ENCODE measurements at places on chromosomes 12 and 14.

DNA sequence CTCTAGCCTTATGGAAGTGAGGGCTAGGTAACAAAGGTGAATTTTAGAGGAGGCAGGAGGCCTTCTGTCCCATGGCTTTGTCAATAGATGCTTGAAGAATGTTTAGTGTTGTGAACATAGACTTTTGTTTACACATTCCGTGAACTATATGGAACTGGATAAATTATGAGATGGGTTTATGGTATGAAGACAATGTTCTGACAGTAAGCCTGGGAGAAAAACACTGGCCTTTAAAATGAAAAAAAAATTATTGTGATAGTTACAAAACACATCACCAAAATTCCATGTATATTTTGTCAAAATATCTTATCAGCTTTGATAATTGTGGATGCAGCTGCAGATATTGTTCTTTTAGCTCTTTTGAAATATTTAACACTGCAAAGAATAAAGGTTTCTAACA, 251.5 kb upstream of the DCN start:
- DNase-seq = no peak

DNA sequence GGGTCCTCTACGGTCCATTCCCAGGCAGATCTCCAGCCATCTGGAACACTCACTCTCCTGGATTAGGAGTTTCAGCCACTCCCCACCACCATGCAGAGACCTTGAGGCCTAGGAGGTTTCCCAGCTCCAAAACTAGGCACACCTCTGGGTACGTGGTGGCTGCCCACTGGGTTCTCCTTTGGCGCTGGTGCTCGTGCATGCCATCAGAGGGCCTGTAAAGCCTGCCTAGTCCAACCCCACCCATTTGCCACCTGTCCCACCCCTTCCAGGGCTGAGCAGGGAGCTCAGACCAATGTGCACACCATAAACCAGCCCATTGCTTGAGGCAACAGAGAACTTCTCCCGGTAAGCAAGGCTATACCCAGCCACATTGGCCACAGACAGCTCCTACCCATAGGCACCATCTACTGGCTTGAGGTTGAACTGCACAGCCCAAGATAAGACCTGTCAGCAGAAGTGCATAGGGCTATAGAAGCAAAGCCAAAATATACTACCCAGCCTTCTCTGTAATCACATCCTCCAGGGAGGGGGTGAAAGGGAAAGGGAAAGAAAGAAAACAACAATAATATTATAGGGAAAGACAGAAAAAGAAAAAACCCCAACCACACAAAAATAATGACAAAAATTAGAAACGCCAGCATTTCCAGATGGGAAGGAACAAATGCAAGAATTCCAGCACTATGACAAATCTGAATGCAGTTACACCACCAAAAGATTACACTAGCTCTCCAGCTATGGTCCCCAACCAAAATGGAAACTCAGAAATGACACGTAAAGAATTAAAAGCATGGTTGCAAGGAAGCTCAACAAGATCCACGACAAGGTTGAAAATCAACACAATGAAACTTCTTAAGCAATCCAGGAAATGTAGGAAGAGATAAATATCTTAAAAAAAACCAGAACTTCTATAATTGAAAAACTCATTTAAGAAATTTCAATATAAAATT, 111.9 kb upstream of the CCDC175 start:
- DNase-seq = no peak

DNA sequence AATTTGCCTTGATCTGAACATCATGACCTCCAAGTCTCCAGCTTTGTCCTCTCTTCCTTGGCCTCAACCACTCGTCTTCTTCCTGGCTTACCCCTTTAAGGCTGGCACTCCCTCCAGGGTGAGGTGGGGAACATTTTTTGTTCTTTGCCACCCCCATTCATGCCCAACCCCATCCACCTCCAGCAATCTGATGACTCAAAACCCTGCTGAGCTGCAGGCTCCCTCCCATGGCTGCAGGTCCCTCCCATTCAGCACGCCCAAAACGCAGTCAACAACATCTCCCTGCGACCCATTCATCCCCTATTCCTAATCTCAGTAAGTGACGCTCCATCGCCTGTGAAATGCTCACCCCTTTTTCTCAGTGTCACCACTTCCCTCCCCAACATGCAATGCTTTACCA, 138.8 kb upstream of the PRMT8 start:
- DNase-seq = no peak

- DNase-seq = peak; percentile 31
These were observed 17.0 kb downstream of the ZDHHC22 start for GRCh38 chr14:77124345-77125280.

GRCh38 chr12:75662511-75663159, 151.2 kb upstream of the KRR1 start:
- DNase-seq = no peak

DNA sequence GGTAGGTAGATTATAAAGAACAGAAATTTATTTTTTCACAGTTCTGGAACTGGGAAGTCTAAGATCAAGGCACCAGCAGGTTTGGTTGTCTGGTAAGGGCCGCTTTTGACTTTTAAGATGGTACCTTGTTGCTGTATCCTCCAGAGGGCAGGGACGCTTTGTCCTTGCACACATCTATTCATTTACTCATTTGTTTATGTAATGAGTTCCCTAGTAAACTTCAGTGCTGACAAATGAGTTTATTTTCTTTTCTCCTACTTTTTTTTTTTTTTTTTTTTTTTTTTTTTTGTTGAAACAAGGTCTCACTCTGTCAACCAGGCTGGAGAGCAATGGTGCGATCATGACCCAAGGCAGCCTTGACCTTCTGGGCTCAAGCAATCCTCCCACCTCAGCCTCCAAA, 195.7 kb downstream of the FBXL14 start:
- DNase-seq = no peak

DNA sequence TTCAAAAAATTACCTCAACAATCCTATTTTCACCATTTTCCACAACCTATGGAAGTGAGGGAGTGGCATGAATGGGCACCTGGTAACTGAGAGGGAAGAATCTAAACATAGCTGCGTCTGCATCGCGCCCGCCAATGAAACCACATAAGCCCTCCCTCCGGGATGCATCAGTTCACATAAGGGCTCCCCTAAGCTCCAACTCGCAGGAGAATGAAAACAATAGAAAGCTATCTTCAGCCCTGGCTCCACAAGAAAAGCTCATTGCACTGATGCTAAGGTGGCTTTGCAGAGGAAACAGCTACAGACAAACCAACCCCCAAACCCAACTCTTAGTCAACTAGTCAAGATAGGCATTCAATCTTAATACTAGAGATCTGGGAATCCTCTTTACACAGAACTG, 173.3 kb downstream of the FOXN3 start:
- DNase-seq = no peak

- DNase-seq = no peak
These were observed 427.2 kb downstream of the TRHDE start for GRCh38 chr12:72699362-72699761.

DNA sequence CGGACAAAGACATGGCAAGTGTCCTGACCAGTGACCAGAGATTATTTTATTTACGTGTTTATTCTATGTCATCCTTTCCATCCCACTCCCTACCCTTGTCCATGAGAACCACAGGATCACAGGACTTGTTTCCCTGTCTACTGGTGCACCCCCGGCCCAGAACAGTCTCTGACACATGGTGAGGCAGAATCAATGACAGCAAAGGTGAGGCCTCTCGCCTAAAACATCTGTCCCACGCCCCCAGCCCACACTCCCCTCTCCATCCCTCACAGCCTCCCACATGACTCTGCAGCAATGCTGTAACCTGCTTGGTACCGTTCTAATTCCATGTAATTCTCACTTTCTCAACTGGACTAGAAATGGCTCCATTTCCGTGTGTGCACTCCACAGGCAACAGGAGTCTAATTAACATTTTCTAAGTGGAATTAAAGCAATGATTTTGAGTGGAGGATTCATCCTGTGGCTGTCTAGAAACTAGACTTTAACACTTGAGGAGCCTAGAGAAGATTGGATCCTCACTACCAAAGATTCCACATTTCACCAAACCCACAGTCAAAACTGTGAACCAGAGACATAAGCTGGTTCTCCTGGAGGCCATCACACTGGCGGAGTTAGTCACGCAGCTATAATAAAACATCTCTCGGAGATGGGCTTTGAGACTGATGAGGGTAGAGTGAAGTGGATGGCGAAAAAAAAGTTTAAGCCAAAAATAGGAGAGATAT, 150.1 kb downstream of the PIWIL1 start:
- no peak for DNase-seq

GRCh38 chr14:100117633-100118395, 41.6 kb downstream of the DEGS2 start:
- DNase-seq = no peak

GRCh38 chr12:92077530-92077929, 68.1 kb downstream of the BTG1 start:
- no peak for DNase-seq

- no peak for DNase-seq
These were observed 47.7 kb downstream of the CLMN start for GRCh38 chr14:95272057-95272456.

DNA sequence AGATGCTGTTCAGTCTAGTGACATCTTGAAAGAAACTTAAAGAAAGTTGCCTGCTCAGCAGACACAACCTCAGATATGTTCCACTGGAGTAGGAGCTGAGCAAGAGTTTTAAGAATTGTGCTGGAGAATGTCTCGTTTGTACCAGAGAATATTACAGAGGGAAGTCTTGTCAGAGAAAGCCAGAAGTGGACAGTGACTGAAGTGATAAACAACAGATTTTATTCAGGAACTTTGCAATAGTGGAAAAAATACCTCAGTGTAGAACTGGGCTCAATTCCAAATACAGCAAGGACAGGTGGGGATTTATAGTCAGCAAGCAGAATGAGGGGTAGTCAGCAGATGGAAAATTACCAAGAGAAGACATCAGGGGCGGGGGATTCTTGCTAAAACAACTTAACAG, 18.6 kb downstream of the ZDHHC17 start:
- no peak for DNase-seq

DNA sequence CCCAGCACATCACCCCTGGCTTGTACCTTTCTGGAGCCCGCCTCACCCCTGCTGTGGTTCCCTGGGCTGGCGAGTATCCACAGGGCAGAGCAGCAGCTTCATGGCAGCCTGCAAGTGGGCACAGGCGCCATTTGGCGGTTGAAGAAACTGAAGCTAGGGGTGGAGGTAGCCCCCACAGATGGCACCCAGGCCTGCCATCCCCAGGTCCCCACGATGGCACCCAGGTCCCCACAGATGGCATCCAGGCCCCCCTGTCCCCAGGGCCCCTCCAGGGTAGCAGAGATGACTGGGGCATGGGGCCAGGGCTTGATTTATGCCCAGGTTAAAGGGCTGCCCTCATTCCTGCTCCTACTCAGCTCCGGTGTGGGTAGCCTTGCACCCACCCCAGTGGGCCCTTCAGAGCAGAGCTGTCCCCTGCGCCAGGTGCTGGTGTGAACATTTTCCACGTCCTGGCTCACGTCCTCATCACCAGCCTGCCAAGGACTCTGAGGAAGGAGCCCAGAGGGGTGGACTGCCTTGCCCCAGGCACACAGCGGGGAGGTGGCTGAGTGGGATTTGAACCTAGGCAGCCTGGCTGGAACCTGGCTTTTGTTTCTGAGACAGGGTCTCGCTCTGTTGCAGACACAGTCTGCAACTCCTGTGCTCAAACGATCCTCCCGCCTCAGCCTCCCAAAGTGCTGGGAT, 8.7 kb downstream of the MMP17 start:
- no peak for DNase-seq

- no peak for DNase-seq
These were observed 269.5 kb downstream of the FBXL14 start for GRCh38 chr12:1324910-1325309.

- no peak for DNase-seq
These were observed 122.5 kb downstream of the DICER1 start for GRCh38 chr14:95034788-95035187.

- no peak for DNase-seq
These were observed 68.1 kb downstream of the ERC1 start for GRCh38 chr12:1059162-1059561.

DNA sequence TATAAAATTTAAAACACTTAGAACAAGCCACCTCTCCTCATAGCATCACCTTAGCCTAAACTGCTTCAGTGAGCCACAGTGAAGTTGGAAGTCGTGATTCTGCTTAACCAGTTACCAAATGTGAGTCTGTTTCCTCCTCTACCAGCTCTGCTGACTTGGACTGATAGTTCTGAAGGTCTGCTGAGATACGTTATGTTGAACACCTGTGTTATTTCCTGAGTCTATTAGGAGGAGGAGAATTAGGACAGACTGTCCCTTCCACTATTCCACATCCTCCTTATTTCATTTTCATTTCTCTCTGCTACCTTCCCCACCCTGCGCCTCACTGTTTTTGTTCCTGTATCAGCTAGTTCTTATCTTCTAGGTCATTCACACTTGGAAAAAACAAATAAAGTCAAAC, 2.4 kb downstream of the SLC2A14 start:
- no peak for DNase-seq

GRCh38 chr14:53006931-53007562, 56.2 kb upstream of the FERMT2 start:
- DNase-seq = no peak

GRCh38 chr12:44377443-44378187, 498.5 kb downstream of the NELL2 start:
- no peak for DNase-seq

- no peak for DNase-seq
These were observed 85.9 kb downstream of the ARMH4 start for GRCh38 chr14:58066115-58066514.

DNA sequence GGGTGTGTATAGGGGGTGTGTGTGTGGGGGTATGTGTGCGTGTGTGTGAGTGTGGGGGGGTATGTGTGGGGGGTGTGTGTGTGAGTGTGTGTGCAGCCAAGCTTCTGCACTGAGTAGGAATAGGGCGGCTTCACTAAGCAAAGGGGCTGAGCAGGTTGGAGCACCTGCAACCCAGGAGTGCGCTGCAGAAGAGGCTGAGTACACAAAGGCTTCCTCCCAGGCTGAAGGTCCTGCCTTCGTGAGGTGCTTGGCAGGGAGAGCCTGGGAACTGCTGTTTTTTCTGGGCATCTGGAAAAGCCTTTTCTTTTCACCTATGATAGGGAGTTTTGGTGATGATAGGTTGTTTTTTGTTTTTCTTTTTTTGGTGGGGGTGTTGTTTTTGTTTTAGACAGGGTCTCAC, 6.0 kb upstream of the NUDT14 start:
- DNase-seq = no peak
